Endothelial cell (in vitro differentiated cells): ENCODE measurements at places on chromosomes 3 and 15. TPM values are rescaled to one million over a fixed set of nuclear protein-coding genes. Genes with fewer than 3 reads are reported as not detected.

Gene UQCC5
- 13.3 TPM for total RNA-seq

GRCh38 chr3:143182866-143183664 lies 63.5 kb downstream of the CHST2 start:
- H3K4me3 ChIP-seq: no peak overlapping the region
- H3K27me3 ChIP-seq: no peaks in the 10 kb centered on the region
- no peaks in the 10 kb centered on the region for H3K4me1 ChIP-seq
- no peaks in the 10 kb centered on the region for H3K36me3 ChIP-seq

DNA sequence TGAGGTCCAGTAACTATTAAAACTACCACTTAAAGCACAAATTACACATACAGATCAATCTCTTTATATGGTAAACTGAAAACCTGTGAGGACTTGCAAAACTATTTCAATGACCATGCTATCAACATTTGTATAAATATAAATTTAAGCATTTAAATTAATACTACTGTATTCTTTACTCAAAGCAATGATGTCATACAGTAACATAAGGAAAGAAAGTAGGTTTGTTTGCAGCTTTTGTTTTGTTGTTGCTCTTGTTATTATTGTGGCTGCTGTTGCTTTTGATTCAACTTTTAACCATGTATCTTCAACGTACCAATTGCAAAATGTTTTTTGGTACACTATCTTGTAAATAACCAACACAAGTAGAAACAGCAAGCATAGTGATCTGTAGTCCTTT lies 22.0 kb downstream of the CBLB start:
- no peaks in the 10 kb centered on the region for H3K27me3 ChIP-seq
- H3K4me3 ChIP-seq: no peak overlapping the region
- peaks cover 14% of the 10 kb centered on the region for H3K4me1 ChIP-seq
- no peak for DNase-seq
- H3K27ac ChIP-seq: no peak overlapping the region
- peaks cover 4% of the 10 kb centered on the region for H3K36me3 ChIP-seq

DNA sequence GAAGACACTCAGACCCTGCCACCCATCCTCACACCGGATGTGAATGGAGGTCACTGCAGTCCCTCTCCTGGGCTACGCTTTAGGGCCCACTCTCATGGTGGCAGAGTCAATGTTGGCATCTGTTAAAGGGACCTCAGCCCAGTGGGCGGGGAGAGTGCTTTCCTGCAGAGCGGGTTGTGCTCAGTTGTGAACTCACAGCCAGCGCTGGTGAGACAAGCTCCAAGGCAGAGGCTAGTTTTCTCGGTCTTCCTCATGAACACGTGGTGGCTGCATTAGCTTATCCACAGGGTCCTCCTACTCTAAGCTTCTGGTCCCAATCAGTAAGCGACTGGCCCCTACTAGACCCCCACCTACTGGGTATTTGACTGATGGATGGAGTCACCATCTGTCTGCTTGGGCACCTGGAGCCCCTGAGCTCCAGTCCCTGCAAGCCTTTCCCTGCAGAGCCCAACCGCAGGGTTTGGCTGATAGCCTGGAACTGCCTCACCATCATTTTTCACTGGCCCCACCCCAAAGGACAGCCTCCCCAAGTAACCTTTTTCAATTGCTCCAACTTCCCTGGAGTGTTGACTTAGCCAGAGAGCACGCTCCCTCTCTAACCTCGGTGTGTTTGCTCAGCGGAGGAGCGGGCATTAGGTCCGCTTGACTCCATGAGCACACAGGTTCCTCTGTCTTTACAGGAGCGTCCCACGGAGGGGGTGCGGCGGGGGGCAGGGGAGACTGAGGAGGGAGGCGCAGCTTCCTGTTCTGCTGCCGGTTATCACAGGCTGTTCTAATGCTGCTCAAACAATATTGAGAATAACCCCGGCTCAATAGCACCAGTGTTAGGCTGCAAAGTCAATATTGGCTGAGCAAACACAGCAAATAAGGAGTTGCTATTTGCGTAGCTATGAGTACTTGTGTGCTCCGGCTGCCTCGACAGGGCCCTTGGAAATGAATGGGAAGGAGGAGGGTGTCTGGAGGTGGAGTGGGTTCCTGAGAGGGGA lies 141.7 kb downstream of the RPLP1 start:
- no peak overlapping the region for H3K27ac ChIP-seq
- peaks cover 2% of the 10 kb centered on the region for H3K4me1 ChIP-seq
